ENCODE measurements at places on chromosomes 7 and 10.

DNA sequence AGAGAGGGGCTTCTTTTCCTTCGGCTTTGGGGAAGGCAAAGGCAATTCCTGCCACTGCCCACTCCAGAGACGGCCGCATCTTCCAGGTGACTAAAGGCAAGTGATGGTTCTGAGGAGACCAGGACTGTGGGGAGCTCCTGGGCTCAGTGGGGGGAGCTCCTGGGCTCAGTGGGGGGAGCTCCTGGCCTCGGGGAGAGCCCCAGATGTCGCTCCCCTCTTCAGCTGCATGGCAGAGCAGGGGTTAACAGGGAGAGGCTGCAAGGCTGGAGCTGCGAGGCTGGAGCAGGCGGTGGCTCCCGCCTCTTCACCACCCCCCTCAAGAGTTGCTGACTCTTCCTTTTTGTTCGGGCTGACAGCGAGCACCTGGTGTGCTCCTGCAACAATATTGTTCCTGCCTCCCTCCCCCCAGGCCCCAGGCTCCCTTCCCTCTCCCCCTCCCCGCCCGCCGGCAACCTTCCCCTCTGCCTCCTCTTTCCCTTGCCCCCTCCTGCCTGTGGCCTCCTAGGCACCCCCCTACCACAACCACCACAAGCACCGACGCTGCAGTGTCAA, 56.3 kb upstream of the LBX1 start:
- no peak for DNase-seq

DNA sequence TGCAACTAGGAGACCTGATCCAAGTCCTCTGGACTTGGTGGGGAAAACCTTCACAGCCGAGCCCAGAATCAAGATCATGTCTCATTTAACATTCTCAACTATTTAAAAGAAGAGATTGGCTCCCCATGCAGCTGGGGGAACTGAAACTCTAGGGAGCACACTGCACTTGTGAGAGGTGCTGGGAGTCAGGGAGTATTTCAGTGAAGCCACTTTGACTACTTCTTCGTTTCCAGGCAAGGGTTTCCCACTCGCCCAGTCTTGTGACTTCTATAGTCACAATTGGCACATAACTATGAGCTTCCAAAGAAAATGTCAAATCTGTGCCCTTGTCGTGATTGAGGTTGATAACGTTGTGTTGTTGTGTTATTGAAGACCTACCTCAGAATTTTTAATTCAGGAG, 62.9 kb downstream of the AKR1B1 start:
- DNase-seq: no peak

GRCh38 chr10:13414855-13415254, 66.8 kb upstream of the SEPHS1 start:
- DNase-seq: no peak

- DNase-seq: no peak
Observed at GRCh38 chr10:71472912-71473311, 76.2 kb downstream of the CDH23 start.

- no peak for DNase-seq
Observed at GRCh38 chr10:67772894-67773511, 65.0 kb downstream of the DNAJC12 start.

GRCh38 chr7:11538751-11539299, 293.2 kb downstream of the THSD7A start:
- no peak for DNase-seq

DNA sequence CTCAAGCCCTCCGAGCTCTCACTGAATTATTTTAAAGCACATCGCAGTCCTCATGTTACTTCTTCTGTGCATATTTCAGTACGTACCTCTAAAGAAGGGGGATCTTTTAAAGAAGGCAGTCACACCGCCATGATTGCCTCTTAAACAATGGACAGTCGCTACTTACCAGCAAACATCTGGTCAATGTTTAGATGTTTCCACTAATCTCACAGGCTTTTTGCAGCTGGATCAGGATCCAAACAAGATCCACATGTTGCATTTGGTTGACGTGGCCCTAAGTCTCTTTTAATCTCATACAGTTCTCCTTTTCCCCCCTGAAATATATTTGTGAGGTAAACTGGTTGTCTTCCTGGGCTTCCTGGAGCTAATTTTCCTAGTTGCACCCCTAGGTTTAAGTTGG, 50.0 kb downstream of the PRF1 start:
- DNase-seq: no peak

GRCh38 chr10:118940386-118940785, 89.1 kb upstream of the NANOS1 start:
- no peak for DNase-seq

GRCh38 chr7:157003756-157004520, 6.5 kb downstream of the MNX1 start:
- peak; percentile 57 for DNase-seq

DNA sequence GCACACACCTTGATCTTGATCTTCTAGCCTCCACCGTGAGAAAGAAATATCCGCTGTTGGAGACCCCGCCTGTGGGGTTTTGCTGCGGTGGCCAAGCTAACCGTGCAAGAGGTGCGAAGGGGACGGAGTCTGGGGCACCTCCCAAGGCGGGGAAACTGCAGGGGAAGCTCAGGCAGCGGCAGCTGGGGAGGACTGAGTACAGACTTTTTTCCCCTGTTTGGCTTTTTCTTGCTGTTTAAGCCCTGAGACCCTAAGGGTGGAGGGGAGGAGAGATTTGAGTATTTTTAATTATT, 108.0 kb downstream of the DNAJB6 start:
- no peak for DNase-seq

DNA sequence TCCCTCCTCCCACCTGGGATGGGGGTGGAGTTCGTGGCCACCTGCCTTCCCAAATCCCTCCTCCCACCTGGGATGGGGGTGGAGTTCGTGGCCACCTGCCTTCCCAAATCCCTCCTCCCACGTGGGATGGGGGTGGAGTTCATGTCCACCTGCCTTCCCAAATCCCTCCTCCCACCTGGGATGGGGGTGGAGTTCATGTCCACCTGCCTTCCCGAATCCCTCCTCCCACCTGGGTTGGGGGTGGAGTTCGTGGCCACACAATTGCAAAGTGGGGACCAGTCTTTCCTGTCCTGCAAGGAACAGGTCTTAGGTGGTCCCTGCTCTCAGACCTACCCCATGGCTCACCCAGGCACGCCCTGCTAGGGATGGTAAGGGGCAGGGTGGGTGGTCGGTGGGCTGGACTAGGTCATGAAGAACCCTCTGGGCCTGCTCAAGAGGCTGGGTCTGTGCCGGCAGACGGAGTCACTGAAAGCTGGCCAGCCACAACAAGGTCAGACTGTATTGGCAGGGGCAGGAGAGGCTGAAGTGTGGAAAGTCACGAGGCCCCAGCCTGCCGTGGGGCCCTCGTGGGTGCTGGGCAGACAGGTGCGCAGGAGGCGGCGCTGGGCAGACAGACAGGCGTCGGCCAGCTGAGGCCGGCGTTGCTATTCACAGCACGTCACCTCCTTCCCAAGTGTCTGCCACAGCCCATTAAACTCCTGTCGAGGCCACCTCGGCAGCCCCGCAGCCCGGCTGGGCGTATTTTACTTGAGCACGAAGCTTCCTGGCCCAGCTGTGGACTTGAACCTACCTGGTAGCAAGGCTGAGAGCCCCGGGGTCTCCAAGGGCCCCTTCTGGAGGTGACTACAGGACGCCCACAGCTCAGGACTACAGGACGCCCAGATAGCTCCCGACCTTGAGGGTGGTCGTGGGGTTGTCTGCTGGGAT, 4.1 kb downstream of the KNDC1 start:
- DNase-seq: no peak

DNA sequence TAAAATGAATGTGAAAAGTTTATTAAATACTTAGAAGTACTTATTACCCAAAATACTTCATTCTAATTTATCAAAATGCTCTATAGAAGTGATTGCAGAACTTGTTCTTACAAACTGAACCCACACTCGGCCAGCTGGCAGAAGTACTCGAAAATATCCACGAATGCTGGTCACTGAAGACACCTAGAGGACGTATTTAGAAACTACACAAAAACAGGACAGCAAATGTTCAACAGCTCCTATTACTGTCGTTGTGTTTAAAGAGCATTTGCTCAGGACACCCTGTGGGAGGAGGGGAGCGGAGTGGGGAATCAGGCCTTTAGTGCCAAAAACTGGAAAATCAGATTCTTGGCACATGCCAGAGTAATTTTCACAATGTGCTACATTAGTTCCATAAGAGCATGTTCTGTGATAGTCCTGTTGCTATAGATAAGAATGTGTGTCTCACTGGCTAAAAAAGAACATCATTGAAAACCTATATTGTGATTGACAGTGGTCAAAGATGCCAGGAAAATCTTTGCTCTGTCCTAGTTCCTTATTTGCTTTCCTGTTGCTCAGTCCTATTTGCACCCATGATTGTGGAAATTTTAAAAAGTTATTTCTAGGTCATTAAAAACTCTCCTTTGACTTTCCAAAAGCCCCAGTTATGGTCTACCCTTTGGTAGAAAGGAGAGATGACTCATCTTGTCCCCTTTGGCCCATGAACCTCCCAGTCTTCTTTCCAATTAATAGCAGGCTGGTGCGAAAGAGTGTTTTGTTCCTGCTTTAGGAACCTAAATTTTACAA, 49.0 kb upstream of the NRBF2 start:
- peak; percentile 71 for DNase-seq

GRCh38 chr7:100693312-100694097, 545 bp downstream of the GIGYF1 start:
- DNase-seq: no peak

GRCh38 chr7:27155816-27156507, 513 bp downstream of the HOXA7 start:
- no peak for DNase-seq

DNA sequence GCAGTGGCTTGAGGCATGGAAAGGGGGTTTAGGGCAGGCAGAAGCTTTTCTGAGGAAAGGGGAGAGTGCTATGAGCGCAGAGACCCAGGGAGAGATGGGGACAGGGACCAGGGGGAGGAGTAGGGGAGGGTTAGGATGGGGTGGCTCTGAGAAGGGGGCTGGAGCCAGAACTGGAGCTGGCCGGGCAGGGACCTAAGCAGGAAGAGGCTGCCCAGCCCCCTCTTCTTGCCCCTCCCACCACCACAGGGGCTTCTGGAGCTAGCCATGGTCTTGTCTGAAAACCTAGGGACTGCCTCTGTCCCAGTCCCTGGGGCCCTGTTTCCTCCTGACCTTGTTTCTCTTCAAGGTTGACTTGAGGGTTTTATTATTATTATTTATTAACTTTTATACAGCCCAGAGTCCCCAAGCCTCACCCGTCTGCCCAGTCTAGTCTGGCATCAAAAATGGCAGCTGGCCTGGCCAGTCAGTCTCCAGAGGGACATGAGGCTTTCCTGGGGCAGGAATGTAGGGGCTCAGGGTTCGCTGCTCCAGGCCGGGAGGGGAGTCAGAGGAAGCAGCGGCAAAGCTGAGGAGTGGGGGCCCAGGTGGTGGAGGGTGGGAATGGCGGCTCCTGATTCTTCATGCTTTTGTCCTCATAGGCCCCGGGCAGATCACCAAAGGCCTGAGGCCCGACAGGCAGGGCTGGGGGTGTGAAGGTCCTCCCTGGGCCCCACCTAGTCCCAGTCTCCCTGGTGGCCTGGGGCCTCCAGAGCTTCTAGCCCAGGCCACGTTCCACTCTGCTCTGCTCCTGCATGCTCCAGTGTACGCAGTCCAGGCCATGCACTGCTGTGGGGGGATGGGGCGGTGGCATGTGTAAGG, 5.7 kb downstream of the TRIM8 start:
- no peak for DNase-seq

DNA sequence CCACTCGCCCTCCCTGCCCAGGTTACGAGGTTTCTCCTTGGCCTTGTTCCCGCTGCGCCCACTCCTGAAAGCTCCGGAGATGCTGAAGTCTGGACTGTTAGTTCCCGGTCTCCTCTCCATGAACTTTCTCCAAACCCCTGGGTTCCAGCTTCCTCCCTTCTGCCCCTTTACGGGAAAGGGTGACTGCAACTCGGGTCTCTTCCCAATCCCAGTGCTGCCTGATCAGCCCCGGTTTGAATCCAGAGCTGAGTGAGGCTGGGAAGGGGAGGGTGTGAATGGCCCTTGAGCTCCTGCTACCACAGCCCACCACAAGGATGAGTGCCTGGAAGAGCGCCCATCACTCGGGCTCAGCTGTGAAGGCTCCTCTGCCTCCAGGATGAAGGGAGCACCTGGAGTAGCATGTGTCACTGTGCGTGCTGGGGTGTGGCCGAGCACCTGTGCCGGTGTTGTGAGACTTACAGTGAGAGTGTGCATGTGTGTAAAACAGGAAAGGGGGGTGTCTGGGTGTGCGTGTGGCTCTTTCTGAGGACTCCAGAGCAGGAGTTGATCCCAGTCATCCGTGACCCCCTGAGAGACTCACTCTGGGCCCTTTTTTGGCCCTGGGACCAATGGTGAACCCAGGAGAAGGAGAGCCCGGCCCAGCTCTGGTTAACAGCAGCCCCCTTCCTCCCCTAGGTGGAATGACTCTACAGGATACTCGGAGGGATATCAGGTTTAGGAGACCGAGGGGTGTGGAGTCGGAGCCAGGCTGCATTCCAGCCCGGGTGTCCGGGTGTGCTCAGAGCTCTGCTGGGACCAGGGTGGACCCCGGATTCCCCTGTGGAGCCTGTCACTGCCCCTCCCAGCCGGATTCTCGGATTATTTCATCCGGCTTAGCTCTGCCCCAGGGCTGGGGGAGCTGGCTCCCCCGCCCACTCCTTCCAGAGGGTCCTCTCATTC, 1.1 kb upstream of the ZNF467 start:
- DNase-seq: no peak

GRCh38 chr10:117540640-117541404, 1.7 kb upstream of the EMX2 start:
- DNase-seq: no peak

DNA sequence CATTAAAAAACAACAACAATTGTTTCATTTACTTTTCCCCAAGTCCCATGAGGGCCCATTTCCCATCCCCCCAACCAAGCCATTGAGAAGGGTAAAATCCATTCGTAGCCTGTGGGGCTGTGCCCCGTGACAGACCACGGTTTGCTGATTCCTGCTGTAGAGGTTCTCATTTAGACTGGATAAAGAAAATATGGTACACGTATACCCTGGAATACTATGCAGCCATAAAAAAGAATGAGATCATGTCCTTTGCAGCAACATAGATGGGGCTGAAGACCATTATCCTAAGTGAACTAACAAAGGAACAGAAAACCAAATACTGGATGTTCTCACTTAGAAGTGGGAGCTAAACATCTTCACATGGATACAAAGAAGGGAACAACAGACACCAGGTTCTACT, 44.9 kb downstream of the ZNF783 start:
- no peak for DNase-seq

- DNase-seq: peak; percentile 89
Observed at GRCh38 chr7:99392659-99393354, 15.6 kb downstream of the PDAP1 start.

GRCh38 chr7:116780521-116780920, 81.9 kb upstream of the CAPZA2 start:
- no peak for DNase-seq
